Dermis microvascular lymphatic vessel endothelial cell (primary cell): ENCODE measurements at places on chromosomes 16 and 17.

- DNase-seq: no peak
These were observed at the start of gene QPRT for GRCh38 chr16:29678691-29679267. QPRT (plus strand) TSS chr16:29679180; CDS start chr16:29679198, 18 bp downstream.

GRCh38 chr17:81238490-81238814 lies 403 bp downstream of the TEPSIN start:
- DNase-seq: no peak

- DNase-seq: no peak
These were observed 8.1 kb upstream of the TNFRSF13B start for GRCh38 chr17:16980061-16980460.

GRCh38 chr16:61897657-61898056 lies 138.6 kb downstream of the CDH8 start:
- no peak for DNase-seq

- no peak for DNase-seq
These were observed 216.7 kb upstream of the MPHOSPH6 start for GRCh38 chr16:82386761-82387160.

- no peak for DNase-seq
These were observed 5.8 kb downstream of the ATP2A1 start for GRCh38 chr16:28884045-28884444.

GRCh38 chr16:965036-965395 lies 5.8 kb downstream of the LMF1 start:
- DNase-seq: no peak

GRCh38 chr17:29929006-29929532 lies 959 bp downstream of the SSH2 start:
- DNase-seq: peak; percentile 60

DNA sequence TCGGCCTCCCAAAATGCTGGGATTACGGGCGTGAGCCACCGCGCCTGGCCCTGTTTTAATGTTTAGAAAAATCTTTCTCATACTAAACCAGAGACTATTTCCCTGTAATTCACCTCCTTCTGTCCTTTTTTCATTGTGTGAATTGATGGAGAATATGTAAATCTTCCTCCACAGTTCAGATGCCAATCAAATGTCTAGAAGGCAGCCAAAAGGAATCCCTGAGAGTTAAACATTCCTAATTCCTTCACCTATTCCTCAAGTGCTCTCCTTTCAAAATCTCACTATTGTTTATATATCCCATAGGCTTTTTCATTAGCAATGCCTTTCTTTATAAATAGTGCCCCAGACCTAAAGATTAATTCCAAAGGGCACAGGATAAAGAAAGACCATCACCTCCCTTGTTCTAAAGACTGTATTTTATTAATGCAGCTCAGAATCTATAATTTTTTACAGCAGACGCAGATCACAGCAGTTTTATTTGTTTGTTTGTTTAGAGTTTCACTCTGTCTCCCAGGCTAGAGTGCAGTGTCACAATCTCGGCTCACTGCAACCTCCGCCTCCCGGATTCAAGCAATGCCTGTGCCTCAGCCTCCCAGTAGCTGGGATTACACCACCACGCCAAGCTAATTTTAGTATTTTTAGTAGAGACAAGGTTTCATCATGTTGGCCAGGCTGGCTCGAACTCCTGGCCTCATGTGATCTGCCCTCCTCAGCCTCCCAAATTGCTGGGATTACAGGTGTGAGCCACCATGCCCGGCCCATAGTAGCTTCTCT lies 30.5 kb downstream of the COPZ2 start:
- DNase-seq: no peak

DNA sequence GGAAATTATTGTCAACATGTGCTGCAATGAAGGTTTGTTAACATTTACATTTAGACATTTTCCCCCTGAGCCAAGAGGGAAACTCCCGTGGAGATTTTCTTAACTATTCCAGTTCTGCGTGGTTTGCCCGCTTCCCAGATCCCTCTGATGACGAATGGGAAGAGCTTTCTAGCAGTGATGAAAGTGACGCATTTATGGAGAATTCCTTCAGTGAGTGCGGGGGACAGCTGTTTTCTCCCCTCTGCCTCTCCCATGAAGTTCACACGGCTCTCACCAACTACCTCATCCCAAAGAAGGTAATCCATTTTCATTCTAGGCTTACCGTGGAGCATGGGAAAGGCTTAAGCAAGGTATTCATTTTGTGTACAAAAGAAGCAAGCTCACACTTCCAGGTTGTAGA lies 18.2 kb downstream of the HEATR3 start:
- DNase-seq: no peak

DNA sequence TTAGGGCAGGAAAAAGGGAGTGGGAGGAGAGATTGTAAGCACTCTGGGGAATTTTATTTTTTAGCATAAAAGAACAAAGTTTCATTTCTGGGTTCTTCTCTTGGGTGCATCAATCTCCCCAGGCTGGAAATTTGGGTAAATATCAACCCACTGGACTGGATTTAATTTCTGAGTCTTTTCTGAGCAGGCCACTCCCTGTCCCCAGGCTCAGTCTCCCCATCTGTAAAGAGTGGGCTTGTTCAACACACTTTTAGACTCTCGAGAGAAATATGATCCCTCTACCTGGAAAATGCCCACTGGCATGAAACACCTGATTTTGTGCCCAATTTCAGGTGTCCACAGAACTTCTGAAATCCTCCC lies 617 bp upstream of the VTN start:
- DNase-seq: no peak

- no peak for DNase-seq
These were observed 94.4 kb downstream of the STXBP4 start for GRCh38 chr17:55062921-55063320.

GRCh38 chr17:7251661-7252175 lies at the start of gene CTDNEP1:
CTDNEP1 (minus strand) TSS chr17:7251734; CDS start chr17:7251296, 438 bp downstream.
- peak; percentile 100 for DNase-seq

DNA sequence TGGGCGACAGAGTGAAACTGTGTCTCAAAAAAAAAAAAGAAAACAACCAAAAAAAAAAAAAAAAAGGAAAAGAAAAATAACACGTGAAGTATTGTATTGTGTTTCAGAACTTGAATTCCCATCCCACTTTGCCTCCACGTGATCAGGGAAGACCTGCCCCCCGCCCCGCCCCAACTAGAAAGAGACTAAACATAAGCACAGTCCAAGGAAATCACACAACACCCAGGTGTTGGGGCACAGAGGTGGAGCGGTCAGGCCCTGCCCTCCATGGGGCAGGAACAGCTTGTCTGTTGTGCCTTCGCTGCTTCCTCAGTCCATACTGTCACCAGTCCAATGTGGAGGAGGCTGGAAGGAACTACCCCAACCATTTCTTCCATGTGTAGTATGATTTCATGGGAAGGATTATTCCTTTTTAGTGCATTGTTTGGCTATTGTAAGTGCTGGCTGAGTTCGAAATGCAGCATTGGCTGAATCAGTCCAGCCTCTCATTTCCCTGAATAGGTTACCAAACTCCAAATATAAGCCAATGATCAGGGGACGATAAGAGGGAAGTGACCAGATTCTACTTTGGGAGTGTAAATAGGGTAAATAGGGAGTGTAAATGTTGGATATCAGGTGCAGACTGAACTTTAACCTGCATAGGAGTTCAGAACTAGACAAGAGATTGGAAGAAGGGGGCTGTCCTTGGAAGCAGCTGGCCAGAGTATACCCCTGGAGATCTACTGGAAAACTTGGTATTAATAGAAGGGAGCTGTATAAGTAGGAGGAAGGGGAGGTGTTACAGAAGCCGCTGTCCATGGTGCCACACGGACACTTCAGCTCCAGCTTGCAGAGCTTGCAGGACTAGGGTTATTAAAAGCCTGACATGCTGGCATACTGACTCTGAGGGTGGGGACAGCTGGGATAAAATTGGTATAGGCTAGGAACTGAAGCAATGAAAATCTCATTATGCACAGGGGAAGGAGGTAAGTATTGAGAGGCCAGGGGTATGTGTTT lies 50.7 kb downstream of the TANGO6 start:
- peak; percentile 57 for DNase-seq

- no peak for DNase-seq
These were observed 43.7 kb upstream of the ERN1 start for GRCh38 chr17:64173646-64174045.

DNA sequence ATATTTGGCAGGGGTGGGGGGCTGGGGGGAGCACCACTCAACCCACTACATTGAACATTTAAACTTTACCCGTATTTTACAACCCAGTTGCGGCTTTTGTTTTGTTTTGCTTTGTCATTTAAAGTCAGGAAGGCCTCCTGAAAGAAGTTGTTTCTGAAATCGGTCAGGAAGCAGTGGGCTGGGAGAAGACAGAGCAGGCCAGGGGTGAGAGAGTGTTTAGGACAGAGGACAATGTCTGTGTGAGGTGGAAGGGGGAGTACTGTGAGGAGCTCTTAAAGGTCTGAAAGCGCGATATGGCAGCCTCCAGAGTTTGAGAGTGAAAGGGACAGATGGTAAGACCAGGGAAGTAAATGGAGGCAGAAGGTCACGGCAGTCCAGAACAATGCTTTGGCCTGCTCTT lies 6.1 kb upstream of the WFIKKN2 start:
- DNase-seq: no peak

GRCh38 chr16:46854846-46855245 lies 23.9 kb upstream of the C16orf87 start:
- no peak for DNase-seq

GRCh38 chr17:1413281-1413791 lies 13.3 kb upstream of the YWHAE start:
- peak; percentile 64 for DNase-seq

DNA sequence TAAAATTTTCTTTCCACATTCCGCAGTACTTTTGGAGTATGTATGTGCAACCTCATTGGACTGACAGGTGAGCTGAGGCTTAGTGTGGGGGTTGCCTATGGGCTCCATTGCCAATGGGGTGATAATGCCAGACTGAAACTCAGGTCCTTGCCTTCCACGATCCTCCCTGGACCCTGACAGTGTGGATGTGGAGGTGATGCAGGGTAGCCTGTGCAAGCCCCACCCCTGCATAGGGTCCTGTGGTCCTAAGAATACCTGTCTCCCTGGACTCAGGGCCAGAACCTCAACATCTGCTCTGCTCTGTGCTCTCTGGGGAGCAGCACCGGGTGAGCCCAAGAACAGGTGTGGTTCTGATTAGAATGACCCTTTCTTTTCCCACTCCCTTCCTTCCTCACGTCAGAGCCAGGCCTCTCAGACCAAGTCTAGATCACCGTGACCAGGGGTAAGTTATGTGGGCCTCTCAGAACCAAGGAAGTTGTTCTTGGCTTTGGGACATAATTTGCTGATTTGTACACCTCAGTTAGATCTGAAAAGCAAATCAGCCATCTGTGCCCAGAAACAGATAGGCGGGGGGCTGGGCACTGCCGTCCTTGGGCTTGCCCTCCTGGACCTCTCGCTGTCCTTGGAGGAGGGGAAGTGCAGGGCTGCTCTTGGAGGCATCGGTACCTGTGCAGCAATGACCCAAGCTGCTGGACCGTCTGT lies 8.4 kb upstream of the TNS4 start:
- DNase-seq: no peak

DNA sequence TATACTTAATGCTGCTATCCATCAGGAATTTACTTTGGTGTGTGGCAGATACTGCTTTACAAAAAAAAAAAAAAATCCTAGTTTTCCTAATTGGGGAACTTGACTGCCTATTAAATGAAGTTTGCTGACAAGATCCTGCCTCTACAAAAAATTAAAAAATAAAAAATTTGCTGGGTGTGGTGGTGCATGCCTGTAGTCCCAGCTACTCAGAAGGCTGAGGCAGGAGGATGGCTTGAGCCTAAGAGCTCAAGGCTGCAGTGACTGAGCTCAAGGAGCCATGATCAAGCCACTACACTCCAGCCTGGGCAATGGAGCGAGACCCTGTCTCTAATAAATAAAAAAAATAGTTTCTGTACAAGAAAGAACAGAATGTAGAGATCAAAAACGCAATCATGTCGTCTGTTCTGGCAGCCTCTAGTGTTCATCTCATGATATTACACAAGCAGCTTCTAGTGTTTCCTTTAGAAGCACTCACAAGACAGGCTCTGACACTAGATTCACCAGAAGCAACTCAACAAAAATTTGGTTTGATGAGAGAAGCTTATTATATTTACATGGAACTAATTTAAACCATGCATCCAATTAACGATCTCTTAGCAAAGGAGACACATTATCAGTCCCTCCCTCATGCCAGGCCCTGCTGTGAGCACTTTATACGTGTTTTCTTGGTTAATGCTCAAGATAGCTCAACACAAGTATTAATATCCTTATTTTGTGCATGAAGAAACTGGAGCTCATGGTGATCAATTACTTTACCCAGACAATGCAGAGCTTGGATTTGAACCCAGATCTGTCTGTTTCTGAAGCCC lies 6.8 kb upstream of the KRTAP17-1 start:
- peak; percentile 56 for DNase-seq

GRCh38 chr16:6929868-6930267 lies 402.8 kb upstream of the RBFOX1 start:
- no peak for DNase-seq

- DNase-seq: no peak
These were observed 20.3 kb downstream of the HSD11B2 start for GRCh38 chr16:67451061-67451703.

DNA sequence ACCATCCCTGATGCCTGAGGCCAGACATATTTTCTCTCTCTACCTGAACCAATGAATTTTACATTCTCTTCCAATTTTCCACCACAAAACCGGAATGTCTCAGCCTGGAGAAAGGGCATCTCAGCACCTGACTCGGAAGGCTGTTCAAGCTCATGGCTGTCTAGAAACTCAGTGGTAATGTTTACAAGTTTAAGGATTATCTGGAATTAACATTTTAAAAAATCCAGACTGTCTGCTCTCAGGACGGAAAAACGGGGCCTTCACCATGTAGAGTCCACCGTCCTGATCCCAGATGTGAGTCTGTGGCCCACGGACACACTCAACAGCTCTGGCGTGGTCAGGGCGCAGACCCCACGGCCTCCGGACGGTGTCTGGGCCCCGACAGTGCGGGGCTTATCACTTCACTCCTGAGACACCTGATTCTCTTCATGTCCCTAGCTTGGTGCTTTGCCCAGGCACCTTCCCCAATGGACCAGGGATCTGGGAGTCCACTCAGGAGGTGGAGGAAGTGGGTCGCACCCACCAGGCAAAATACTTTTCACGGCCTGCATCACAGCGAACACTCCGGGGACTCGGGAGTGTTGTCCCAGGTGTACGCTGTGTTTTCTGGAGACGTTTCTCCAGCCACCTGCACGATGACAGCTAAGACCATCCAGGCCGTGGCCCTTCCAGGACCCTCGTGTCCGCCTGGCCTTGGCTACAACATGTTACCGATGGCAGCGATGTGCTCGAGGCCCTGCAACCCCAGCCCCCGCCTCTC lies 101.5 kb downstream of the ZNF778 start:
- no peak for DNase-seq

DNA sequence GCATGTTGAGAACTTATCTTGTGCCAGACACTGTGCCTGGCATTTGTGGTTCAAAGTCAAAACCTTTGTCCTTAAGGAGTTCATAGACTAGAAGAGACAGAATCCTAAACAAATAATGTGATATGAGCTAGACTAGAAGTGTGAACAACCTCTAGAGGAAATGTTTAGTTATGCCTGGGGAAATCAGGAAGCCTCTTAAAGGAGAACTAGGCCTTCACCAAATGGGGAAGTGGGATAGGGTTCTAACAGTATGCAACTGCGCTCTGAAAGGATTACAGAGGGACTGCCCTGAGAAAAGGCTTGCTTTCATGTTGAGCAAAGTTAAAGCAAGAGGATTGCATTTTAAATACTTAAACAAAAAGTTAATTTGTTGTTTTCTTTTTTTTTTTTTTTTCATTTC lies 4.9 kb downstream of the RUNDC1 start:
- peak; percentile 21 for DNase-seq
